Activated T-helper 2 cell treated with anti-CD3 and anti-CD28 coated beads, Interferon-gamma antibody, Interleukin-2, Interleukin-4, amounts not matched to agents 10 μg/mL and 5 μg/mL and 100 μg/mL, durations not matched to agents 14 hours and 24 hours and 36 hours (primary cell): ENCODE measurements at places on chromosomes 4 and X. TPM values are rescaled to one million over a fixed set of nuclear protein-coding genes. Genes with fewer than 3 reads are reported as not detected.
A peak's percentile ranks its signal among the peaks of the same experiment; 100 is the strongest.

DNA sequence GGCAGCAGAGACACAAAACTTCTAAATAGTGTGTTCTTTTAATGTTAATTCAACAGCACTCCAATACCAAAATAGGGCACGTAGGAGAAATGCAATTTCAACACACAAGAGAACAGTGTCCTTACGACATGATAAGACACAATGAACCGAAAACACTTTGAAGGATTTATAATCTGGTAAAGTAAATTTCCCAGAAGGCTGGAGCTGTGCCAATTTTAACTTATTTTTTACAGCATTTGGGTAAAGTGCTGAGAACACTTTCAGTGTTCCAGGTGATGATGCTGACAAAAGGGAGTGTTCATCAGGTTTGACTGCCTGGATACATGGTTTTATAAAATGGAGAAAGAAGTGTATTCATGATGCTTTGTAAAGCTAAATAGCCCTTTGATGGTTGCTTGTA, 76.5 kb downstream of the MAPK10 start:
- H3K4me1 ChIP-seq = no peaks in the 10 kb centered on the region
- no peak for DNase-seq
- no peak overlapping the region for H3K27ac ChIP-seq

DNA sequence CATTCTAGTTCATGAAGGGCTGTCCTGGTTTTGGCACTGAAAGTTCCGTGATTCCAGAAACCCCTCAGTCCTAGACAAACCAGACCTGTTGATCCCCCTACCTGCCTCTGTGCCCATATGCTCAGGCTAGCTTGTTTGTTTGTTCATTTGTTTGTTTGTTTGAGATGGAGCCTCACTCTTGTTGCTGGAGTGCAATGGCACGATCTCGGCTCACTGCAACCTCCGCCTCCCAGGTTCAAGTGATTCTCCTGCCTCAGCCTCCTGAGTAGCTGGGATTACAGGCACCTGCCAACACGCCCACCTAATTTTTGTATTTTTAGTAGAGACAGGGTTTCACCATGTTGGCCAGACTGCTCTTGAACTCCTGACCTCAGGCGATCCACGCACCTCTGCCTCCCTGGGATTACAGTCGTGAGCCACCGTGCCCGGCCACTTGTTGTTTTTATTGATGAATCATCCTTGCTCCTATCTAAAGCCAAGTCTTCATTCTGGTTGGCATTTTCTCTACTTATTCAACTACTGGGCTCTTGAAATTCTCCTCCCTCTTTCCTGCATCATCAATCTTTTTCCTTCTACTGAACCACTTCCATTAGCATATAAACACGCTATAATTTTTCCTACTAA, 86.3 kb upstream of the BMP2K start:
- peaks cover 12% of the 10 kb centered on the region for H3K4me1 ChIP-seq
- DNase-seq = no peak
- no peak overlapping the region for H3K27ac ChIP-seq
- no peaks in the 10 kb centered on the region for H3K36me3 ChIP-seq
- peaks cover 10% of the 10 kb centered on the region for H3K27me3 ChIP-seq
- H3K4me3 ChIP-seq = no peak overlapping the region

The MTNR1A gene
- total RNA-seq = not detected in 2 replicates

The PRRG3 gene
- total RNA-seq = not detected in 2 replicates

- peak overlapping the region; percentile 90 for H3K4me3 ChIP-seq
- peaks cover 20% of the 10 kb centered on the region for H3K4me1 ChIP-seq
- peak overlapping the region; percentile 90 for H3K27ac ChIP-seq
These were observed 473 bp upstream of the VAMP7 start for GRCh38 chrX:155880586-155881157.

DNA sequence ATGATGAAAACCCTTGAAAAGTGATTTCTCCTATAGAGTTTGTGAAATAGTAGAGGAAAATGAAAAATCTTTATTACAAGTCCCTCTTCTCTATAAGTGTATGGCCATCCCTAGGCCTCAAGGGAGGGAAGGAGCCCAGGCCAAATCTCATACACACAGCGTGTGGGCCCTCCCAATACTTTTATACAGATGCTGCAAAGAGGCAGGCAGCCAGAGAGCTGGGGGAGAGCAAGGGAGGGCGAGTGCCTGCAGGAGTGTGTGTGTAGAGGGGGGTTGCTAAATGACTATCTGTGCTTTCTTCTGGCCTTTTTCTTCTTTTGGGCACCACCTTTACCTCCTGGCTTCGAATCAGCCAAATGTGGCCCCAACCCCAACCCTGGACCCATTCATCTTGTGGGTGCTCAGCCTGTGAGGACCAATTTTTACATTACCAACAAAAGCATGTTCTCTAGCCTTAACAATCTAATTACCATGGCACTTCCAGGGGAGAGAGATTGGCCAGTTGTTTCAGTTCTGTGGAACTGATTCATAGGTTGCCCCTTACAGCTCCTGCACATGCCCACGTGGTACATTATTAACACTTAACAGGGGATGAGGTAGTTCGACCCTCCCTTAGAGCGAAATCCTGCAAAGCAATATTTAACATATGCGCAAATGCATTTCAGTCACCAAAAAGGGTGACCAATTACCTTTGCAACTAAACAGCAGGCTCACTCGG, 2.0 kb downstream of the GPC3 start:
- DNase-seq = no peak
- no peak overlapping the region for H3K27ac ChIP-seq
- H3K27me3 ChIP-seq = peaks cover 45% of the 10 kb centered on the region
- H3K4me3 ChIP-seq = no peak overlapping the region
- no peaks in the 10 kb centered on the region for H3K36me3 ChIP-seq
